ELF-1 (cell line): ENCODE measurements at places on chromosomes 1 and 21.

DNA sequence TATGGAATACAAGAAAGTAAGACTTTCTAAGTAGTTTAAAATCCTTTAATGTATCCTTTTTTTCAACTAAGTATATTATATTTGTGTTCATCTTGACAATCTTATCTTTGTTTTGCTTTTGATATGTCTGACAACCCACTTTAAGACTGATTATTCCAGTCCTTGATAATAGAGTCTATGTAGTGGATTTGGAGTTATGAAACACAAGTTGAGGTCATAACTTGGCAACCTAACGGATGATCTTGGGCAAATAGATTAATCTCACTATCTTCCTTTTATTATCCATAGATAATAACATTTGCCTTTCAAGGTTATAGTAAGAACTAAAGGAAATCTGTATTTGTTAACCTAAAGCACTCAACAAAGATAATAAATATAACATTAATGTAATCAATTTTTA lies 4.8 kb upstream of the GBP2 start:
- no peak for DNase-seq

- DNase-seq: no peak
Measured at GRCh38 chr1:83905315-83905907, 93.5 kb downstream of the TTLL7 start.

DNA sequence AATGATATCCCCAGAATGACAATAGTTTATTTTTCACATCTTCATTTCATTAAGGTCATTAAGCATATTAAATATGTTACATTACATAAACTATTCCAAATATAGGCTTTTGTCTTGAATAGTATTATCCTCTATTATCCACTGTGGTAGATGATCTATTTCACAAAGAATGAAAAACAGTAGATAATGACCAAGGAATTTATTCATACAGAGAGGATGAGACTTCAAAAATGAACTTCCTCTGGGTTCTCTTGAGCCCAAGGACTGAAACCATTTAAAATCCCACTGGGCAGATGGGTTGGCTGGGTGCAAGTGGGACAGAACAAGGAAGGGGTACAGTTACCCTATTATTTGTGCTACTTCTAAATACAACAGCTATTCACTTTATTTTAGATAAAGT lies 33.0 kb downstream of the PTPN14 start:
- DNase-seq: no peak

GRCh38 chr1:64960731-64961130 lies 5.6 kb downstream of the JAK1 start:
- no peak for DNase-seq

DNA sequence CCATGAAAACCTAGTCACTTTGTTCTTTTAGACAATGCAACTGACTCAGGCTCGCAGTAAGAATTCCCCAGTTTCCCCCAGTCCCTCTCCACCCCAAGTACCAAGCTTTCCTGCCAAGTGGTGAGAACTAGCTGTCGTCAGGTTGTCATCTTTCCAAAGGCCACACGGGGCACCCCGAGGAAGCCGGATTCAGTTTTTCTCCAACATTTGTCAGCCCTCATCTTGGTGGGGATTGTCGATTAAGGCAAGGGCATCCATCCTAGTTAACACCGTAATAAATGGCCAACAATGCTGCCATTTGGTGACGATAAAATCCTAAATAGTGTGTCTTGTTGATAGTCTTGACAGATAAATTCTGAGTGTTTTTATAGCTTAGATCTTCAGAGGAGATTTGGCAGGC lies 55.9 kb upstream of the PROX1 start:
- peak; percentile 11 for DNase-seq

DNA sequence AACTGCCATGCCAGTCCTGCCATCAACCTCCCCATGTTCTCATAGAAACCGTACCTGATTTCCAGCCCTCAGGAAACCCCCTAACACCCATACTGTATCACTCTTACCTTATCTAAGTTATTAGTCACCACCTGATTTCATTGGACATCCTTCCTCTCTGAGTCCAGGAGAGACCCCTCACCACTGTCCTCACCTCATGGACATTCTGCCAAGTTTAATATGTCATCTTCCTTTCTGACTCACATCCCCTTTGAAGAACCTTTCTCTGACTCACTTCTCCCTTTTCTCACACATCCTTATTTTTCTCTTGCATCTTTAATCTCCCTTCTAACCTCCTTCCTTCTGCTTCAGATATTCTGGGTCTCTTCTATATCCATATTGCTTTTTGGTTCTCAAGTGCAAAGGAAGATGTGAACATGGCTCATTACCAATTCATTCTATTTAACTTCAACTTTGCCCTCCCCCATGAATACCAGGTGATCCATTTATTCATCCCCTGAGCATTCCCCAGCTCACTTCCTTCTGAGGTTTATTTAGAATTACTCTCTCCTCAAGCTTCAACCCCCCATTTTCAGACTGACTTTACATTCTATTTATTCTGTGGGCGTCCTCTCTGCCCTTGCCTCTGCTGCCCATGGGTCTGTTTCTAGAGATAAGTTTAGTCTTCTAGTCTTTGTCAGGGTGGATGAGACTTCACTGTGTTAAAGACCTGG lies 206.8 kb upstream of the ESRRG start:
- no peak for DNase-seq

- DNase-seq: no peak
Measured at GRCh38 chr1:107787299-107787698, 177.7 kb downstream of the VAV3 start.

GRCh38 chr21:45478115-45478801 lies 64.0 kb downstream of the SLC19A1 start:
- DNase-seq: peak; percentile 92

DNA sequence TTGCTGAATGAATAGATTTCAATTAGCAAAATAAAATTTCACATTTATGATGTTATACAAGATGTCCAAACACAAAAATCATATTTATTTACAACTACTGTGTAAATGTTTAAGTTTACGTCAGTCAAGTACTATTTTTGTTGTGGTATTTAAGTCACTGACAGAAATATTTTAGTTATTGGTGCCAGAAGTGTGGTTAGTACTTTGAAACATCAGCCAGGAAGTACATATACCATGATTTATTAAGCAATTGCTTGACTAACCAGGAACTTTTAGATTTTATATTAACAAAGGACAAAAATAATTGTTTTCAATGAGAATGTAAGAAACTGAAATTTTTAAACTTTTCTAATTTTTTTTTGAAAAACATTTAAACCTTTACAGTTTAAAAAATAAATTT lies 2.4 kb upstream of the FCRL4 start:
- DNase-seq: no peak

GRCh38 chr1:234647758-234648157 lies 37.8 kb upstream of the IRF2BP2 start:
- no peak for DNase-seq

GRCh38 chr1:43041591-43041990 lies 82.9 kb upstream of the SLC2A1 start:
- DNase-seq: no peak
